ENCODE measurements at places on chromosomes 2 and 18.

DNA sequence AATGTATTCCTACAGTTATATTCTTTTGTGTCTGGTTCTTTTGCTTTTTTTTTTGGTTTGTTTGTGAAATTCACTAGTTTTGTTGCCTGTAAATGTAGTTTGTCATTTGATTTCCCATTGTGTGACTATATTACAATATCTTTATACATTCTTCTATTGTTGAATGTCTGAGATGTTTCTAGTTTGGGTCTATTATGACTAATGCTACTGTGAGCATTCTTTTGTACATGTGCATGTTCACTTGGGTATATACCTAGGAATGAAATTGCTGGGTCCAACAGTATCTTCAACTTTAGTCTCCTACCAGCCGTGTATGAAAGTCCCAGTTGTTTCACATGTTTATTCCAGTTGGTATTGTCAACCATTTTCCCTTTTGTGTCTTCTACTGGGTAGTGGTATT is 112.7 kb upstream of the RBMS1 start:
- DNase-seq = no peak

DNA sequence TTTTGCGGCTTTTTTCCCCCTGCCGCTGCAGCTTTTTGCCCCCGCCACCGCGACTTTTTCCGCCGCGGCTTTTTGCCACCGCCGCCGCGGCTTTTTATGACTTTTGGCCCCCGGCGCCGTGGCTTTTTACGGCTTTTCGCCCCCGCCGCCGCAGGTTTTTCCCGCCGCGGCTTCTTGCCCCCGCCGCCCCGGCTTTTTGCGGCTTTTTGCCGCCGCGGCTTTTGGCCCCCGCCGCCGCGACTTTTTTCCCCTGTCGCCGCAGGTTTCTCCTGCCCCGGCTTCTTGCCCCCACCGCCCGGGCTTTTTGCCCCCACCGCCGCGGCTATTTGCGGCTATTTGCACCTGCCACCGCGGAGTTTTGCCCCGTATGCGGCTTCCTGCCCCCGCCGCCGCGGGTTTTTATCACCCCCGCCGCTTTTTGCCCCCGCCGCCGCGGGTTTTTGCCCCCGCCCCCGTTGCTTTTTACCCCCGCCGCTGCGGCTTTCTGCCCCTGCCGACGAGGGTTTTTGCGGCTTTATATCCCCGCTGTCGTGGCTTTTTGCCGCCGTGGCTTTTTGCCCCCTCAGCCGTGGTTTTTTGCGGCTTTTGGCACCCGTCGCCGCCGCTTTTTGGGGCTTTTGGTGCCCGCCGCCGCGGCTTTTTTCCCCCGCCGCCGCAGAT is 2750.9 kb downstream of the RPIA start:
- no peak for DNase-seq

GRCh38 chr18:63774511-63774910 is 707 bp upstream of the SERPINB7 start:
- no peak for DNase-seq

GRCh38 chr2:174138161-174138560 is 110.2 kb downstream of the OLA1 start:
- no peak for DNase-seq

GRCh38 chr18:10040287-10041011 is 126.6 kb downstream of the VAPA start:
- no peak for DNase-seq

- no peak for DNase-seq
These were observed 53.5 kb upstream of the CYP1B1 start for GRCh38 chr2:38129481-38129880.

- DNase-seq = no peak
These were observed 106.2 kb downstream of the COBLL1 start for GRCh38 chr2:164735309-164735919.

GRCh38 chr2:195148004-195148403 is 509.0 kb upstream of the SLC39A10 start:
- DNase-seq = no peak

GRCh38 chr2:134413430-134413829 is 159.6 kb downstream of the MGAT5 start:
- DNase-seq = no peak

- DNase-seq = no peak
These were observed 53.1 kb downstream of the LRRTM4 start for GRCh38 chr2:77469106-77469505.

- DNase-seq = no peak
These were observed at the start of gene TMEM247 for GRCh38 chr2:46479265-46479664. Gene TMEM247, plus strand, starts transcription at chr2:46479565.

GRCh38 chr18:48000701-48001100 is 70.2 kb upstream of the SMAD2 start:
- no peak for DNase-seq

GRCh38 chr2:234725528-234726264 is 226.1 kb upstream of the SH3BP4 start:
- DNase-seq = no peak

DNA sequence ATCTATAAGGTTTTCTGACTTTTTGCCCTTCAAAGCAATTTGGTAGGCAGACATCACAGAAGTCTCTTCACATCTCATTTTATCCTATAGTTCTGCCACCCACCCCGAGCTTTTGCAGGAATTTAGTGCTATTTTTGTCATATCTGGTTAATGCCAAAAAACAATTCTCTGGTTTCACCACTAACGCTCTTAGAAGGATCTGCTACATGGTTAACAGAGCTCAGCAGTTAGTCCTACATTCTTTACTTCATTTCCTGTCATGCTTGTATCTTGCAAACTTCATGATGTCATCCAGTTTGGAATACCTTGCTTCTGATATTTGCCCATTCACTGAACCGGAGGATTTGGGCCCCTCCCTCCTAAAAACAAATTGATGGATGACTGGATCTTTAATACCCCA is 116.8 kb upstream of the SERPINE2 start:
- no peak for DNase-seq

GRCh38 chr2:3459185-3460015 is 59.9 kb downstream of the ADI1 start:
- no peak for DNase-seq

DNA sequence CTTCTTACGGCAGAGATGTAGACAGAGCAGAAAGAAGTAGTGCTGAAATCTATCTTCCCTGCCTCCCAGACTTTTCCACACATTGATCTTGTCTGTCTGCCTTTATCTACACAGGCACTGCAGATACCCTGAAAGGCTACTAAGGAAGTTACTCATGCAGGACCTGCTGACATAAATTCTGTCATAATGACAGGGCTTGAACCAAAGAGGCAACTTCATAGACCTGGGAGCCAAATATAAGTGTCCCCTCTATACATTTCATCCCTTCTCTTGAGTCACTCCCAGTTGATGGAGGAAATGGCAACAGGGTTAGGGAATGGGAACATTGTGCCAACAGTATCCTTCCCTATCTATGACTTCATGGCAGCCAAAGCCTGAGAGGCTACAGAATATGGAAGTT is 157.5 kb downstream of the TNS1 start:
- no peak for DNase-seq

DNA sequence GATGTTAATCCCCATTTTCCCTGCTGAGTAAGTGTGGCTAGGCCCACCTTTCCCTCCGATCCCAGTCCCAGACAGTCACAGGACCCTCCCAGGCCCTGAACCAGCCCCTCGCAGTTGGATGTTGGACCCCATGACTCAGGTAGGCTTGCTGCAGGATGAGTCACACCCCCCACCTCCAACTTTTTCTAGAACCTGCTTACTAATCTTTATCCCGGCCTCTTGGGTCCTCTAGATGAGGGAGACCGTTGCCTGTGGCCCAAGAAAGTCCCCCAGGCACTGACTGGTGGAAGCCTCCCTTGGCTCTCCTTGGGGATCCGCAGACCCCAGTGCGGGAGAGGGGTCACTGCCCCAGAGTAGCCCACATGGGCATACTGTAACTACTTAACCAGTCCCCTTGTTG is 98.5 kb downstream of the SMAD7 start:
- DNase-seq = no peak

DNA sequence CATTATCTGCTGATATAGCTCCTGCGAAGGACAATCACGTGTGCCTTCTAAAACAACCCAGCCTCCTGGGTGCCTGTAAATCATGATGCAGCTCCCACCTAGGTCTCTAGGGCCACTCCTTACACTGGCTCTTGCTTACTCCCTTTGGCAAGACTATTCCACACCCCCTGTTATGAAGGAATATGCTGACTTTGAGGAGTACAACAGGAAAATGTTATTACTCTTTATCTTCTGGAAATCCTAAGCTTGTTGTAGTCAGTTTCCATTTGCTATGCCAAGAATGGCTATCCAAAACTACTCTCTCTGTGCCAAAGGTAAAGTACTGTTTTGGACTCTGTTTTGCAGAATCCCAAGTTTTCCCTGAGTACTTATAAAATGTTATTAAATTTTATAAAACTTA is 7.7 kb downstream of the SGO2 start:
- no peak for DNase-seq

- DNase-seq = no peak
These were observed 236.6 kb downstream of the CYRIA start for GRCh38 chr2:16429002-16429401.

DNA sequence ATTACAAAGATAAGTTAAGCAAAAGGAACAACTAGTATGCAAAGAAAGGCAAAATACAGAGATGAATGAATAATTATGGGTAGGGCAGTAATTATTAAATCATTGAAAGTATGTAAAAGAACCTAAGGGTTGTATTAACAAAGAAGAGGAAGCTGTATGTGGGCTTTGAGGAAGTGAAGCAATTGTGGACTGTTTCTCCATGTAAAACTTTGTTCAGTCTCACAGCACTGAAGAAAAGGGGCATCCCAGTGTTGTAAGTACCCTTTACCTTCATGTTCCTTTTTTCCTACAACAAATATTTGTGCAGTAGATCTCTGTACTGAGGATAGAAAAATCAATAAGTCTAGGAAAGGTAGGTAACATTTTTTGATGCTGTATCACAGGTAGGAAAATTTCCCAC is 388.7 kb upstream of the NRP2 start:
- no peak for DNase-seq

DNA sequence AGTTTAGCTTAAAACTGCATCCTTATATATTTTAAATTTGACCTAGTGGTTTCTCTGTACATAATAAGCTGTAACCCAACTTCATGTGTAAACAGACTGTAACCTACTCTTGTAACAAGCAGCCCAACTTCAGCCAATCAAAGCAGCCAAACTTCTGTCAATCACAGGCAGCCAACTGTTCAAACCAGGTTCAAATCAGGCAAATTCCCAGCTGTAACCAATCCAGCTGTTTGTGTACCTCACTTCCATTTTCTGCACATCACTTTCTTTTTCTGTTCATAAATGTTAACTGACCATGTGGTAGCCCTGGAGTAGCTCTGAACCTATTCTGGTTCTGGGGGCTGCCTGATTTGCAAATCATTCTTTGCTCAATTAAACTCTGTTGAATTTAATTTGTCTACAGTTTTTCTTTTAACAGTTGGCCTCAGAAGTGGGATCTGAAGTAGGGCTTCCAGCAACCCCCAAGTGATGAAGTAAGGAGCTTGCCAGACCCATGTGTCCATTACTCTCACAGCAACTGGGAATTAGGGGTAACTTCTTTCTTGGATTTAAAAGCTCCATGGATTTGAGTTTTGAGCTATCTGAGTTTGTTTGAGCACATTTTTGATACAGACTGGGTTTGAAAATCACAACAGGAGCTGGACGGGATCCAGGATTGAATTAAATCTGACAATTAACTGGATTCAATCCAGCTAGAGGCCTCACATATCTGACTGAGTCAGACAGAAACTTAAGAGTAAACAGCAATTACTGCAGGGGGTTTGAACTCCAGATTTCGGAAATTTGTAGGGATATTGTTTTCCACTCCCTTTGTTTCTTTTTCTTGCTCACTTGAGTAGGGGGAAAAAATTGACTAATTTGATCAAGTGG is 1569.7 kb upstream of the SLC39A10 start:
- no peak for DNase-seq

- DNase-seq = no peak
These were observed 19.2 kb upstream of the CCDC141 start for GRCh38 chr2:179068991-179069643.

GRCh38 chr2:231015478-231015877 is 19.6 kb downstream of the SPATA3 start:
- no peak for DNase-seq

- DNase-seq = no peak
These were observed 71.2 kb downstream of the MAP4K4 start for GRCh38 chr2:101768556-101769220.

- DNase-seq = no peak
These were observed 41.3 kb upstream of the CHMP1B start for GRCh38 chr18:11809895-11810294.

DNA sequence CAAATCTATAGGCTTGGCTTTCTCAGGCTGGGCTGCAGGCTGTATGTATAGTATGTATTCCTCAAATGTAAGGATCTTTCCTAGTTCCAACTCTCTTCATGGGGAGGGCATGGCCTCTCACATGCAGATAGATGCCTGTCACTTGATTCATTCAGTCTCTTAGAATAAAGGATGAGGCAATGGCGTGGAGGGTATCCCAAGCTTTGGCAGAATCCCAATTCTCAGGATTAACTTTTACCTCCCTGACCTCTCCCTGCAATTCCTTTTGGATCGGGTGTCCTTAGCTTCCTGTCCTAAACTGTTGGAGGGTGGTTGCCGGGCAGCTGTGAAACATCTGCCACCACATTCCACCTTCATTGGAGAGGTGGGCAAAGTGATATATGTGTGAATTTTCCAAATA is 80.3 kb downstream of the INSIG2 start:
- no peak for DNase-seq

GRCh38 chr2:99150706-99151105 is 4.0 kb downstream of the TSGA10 start:
- DNase-seq = no peak

- no peak for DNase-seq
These were observed 50.2 kb upstream of the PLB1 start for GRCh38 chr2:28445448-28446258.

GRCh38 chr2:10490806-10491291 is 42.7 kb upstream of the ODC1 start:
- DNase-seq = no peak

DNA sequence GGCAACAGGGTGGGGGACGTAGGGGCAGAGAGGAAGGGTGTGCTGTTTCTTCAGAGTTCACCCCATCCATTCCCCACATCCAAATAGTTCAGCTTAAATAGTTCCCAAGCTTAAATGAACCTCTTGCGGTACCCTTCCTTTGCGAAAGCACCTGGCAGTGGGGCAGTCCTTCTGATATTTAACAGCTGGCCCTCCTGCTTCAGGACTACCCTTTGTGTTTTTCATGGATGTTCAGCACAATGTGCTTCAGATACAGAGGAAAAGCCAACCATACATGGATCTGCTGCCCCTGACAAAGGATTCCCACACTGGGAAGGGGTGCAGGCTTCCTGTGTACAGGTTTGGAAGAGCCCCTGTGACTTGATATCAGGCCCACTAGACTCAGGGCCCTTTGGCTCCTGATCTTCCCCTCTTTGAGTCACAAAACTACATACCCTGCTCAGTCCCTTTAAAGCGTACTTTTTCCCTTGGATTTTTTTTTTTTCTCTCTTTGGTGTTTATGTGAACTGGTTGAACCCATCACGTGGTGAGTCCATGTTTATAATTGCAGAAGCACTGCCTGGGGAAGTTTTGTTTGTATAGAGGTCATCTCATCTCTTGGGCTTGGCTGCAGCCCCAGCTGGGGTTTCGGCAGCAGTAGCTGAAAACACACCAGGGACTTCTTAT is 45.3 kb upstream of the IGFBP5 start:
- DNase-seq = no peak

Data from NCI-H1417 treated with DMSO at 0.1 percent for 48 hours (cell line).